Stimulated activated CD8-positive, alpha-beta memory T cell treated with anti-CD3 and anti-CD28 coated beads, Interleukin-4, amount 100 ng/mL, for 1 hour (primary cell): ENCODE measurements at places on chromosomes 1 and 21.

DNA sequence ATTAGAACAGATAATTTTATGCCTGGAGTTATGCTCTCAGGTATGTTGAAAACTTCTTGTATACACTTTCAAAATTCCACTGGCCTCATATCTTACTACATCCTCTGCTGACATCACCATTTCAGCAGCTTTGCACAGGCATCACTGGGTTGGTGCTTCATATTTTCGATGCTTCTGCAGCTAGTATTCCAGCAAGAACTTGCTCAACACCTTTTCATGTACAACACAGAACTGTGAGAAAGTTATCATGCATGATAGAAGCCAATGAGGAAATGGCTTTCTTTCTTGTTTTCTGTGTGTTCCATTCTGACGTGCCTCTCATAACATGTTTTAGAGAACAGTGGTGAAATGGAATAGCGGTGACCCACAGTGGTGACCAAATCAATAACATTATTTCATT, 5.1 kb upstream of the GBP5 start:
- DNase-seq: no peak

GRCh38 chr1:64654519-64655341, 90.1 kb upstream of the RAVER2 start:
- no peak for DNase-seq

DNA sequence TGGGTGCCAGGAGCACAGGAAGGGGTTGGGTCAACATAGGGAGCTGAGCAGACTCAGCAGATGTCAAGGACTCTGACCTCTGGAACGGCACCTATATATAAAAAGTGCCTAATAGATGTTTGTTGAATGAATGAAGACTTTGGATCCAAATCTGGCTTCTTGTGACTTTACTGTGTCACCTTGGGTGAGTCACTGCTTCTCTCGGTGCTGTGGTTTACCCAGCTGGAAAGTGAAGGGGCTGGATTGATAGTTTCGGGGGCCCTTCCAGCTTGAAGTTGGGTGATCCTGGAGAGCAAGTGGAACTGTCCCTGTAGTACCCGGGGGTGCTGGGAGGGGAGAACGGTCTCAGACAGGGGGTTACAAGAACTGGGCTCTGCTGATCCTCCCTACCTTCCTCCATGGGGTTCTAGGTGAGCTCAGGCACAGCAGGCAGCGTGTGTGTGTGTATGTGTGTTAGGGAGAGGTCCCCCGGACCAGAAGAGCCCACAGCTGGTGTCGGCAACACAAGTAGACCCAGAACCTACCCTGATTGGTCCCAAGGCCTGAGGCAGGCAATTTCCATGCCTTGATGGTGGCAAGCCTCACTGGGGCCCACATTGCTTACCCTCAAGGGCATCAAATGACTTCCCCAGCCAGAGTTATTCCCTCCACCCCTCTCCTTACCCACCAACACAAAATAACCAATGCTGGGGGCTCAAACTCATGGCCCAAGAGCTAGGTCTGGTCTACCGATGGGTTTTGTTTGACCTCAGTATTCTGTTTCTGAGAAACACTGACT, 5.5 kb upstream of the PADI1 start:
- no peak for DNase-seq

DNA sequence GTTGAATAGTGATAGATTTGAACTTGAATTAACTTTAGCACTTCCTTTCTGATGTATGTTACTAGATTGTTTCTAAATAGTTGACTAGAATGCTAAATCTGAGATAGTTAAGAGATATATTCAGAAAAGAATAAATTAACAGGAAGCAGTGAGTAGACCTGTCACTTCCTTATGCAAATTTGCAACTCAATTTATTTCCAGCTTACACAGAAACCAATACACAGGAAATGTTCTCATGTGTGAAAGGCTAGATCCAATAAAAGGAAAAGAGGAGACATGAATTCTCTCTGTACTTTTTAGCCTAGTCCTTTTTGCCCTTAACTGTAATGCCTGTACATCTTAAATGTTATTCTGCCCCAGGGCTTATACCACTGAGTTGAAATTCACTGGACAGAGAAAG, 522.3 kb downstream of the COL11A1 start:
- DNase-seq: no peak

- no peak for DNase-seq
Measured at GRCh38 chr1:176552999-176553398, 90.0 kb downstream of the PAPPA2 start.

DNA sequence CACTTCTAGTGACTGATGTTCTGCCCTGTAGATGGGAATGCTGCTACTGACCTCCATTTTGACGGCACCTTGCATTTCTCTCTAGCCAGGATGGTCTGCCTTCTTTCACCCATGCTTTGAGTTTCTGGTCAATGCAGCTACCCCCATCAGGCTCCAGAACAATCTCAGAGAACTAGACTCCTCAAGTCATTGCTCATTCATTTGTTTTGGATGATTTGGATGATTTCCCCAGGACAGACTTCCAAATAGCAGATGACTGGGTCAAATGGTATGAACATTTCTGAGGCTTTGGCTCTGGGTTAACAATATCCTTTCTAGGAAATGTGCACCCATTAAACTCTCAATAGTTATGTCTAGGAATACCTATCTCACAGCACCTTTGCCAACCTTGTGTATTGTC, 63.9 kb downstream of the CSMD2 start:
- DNase-seq: no peak

- DNase-seq: no peak
Measured at GRCh38 chr1:10211805-10212410, 1.5 kb downstream of the KIF1B start.

DNA sequence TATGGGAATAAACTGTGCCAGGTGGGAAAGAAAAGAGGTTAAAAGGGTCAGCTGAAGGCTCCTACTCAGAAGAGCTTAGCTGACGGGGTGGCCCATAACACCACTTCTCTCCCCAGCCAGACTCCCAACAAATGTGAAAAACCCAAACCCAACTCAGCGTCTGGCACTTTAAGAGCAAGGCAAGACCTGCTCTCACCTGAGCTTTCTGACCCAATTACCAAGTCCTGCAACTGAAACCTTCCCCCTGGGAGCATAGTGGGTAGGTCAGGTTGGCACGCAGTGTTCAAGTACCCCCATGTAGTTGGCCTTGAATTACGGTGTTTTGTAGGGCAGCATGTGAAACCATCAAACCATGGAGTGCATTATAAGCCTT, 3.2 kb downstream of the IRF6 start:
- no peak for DNase-seq

GRCh38 chr1:60679524-60680375, 402.6 kb upstream of the NFIA start:
- no peak for DNase-seq

DNA sequence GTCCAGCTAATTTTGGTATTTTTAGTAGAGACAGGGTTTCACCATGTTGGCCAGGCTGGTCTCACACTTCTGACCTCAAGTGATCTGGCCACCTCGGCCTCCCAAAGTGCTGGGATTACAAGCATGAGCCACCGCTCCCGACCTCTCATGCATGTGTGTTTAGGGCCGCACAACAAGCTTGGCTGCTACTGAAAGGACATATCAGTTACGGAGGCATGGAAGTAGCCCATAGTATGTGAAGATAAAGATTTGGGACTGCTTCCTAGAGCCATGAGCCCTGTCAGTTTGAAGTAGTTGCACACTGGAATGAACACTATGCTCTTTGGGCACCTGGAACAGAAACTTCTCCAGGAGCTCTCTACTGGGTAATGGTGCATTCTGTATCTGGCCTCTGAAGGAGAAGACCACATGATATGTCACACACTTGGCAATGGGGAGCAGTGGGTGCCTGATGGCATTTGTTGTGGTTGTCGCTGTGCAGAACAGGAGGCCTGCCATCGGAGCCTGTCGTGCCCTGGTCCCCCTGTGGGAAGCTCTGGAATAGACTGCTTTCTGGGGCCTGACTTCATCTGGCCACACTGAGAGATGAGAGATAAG, 144.7 kb upstream of the KIF26B start:
- DNase-seq: no peak

DNA sequence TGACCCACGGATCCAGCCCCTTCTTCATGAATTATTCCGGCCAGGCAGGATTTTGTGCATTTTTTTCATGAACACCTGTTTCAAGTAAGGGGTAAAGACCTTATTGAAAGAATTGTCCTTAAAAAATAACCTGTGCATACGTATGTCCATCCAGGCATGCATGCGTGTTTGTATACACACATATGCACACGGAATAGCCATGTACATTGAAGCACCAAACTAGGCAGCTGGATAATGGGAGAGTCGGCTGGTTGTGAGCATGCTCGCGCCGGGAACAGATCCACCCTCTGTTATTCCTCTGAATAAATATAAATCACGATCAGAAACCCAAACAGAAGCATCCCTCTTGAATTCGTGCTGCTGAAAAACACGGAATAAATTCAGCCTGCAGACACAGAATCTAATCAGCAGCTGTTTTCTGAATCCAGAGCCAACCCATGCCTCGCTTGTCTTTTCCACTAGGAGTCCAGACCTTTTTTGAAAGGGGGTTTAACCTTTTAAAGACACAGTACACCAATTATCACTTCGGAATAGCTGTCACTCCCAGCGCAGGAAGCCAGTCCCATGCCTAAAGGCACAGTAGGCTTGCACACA, at the start of gene HIVEP3:
Gene HIVEP3 (minus strand): TSS at position 473 of the 594 bp plus-strand sequence.
- DNase-seq: no peak

DNA sequence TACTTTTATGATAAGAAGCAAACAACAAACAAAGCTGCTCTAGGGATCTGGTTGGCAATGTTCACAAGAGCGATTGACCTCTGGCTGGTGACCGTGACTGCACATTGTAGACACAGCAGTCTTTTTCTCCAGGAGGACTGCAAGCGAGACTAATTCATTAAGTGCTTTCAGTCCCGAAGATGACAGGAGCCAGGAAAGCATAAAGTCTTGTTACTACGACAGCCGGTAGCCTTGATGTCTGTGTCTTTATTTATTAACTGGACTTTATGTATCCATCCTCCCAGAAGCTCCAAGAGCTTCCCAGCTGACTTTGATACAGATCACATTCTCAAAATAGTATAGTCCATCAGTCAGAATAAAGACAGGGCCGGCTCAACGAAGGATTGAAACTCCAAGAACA, 18.2 kb downstream of the FAM163A start:
- no peak for DNase-seq

DNA sequence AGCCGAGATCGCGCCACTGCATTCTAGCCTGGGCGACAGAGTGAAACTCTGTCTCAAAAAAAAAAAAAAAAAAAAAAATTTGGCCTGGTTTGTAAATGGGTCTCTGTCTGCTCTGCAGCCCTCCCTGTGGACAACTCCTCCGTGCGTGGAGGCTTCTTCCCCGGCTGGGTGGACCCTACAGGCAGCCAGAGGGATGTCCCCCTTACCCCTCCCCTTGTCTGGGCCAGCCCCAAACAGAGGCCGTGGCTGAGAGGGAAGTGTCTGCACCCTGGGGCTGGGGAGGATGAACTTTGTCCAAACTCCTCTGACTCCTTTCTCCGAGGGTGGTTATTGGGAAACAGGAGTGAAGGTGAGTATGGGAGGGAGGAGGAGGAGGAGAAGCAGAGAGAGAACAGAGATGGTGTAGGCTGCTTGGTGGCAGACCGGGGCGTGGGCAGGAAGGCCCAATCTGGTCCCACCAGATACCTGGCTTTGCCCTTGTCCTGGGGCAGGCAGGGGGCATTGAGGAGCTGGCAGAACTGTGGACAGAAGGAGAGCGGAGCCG, 61.3 kb downstream of the UBIAD1 start:
- DNase-seq: no peak

DNA sequence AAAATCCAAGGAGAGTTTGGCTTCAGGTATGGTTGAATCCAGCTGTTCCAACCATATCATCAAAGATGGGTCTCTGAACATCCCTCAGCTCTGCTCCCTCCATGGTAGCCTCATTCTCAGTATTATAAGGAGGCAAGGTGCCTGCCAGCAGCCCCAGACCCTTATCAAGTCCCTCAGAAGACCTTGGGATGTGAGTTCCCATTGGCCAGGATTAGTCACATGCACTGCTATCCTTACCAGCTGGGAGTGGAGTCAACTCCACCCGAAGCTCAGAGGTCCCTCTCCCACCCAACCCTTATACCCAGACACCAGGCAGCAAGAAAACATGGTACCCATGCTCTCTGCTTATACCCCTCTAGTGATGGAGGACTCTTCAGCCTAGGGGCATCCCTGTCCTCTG, 153.7 kb upstream of the ZBTB40 start:
- no peak for DNase-seq
